ENCODE measurements at places on chromosomes 2 and 18. TPM values are rescaled to one million over a fixed set of nuclear protein-coding genes. Genes with fewer than 3 reads are reported as not detected.
A peak's percentile ranks its signal among the peaks of the same experiment; 100 is the strongest.

- peak; percentile 31 for DNase-seq
These were observed 928 bp downstream of the NAGK start for GRCh38 chr2:71069376-71069775.

ZNF396 gene
- total RNA-seq: 0.66 TPM

- DNase-seq: no peak
These were observed 66.9 kb upstream of the ITM2C start for GRCh38 chr2:230797515-230798495.

CROCC2 gene
- not detected for total RNA-seq

DNA sequence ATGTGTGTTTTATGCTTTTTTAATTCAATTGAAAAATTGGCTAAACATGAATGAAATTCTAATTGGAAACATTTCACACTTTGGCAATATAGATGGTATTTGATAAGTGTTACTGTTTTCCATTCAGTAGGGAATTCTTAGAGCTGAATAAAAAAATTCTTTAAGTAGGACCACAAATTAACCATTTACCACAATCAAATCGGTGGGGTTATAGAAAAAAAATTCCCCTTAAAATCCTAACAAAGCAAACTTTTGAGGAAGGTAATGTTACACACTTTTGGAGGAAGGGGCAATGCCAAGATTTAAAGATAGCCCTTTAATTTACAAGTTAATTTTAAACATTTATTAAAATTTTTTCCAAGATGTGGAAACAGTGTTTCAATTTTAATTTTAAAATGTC lies 279.0 kb upstream of the FIGN start:
- no peak for DNase-seq

DNA sequence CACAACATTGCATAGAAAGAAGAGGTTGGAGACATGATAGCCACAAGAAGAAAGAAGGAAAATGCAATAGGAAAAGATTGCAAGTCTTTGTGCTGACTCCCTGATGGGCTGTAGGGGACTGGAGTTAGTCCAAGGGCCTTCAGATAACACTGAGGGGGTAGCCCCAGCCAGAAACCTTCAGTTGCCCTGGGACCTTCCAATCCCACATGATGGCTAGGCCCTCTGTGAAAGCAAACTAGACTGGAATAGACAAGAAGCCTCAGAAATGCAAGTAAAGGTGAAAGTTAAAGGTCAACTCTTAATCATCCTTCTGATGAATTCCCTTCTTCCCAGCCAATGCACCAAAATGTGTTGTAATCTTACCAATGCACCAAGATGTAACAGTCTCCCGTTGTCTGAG lies 19.2 kb downstream of the CMPK2 start:
- no peak for DNase-seq

GRCh38 chr2:137050949-137051348 lies 285.6 kb downstream of the THSD7B start:
- DNase-seq: no peak

PARD3B gene
- 20.6 TPM for total RNA-seq
